AG08395 (cell line): ENCODE measurements at places on chromosomes 5 and 9.

DNA sequence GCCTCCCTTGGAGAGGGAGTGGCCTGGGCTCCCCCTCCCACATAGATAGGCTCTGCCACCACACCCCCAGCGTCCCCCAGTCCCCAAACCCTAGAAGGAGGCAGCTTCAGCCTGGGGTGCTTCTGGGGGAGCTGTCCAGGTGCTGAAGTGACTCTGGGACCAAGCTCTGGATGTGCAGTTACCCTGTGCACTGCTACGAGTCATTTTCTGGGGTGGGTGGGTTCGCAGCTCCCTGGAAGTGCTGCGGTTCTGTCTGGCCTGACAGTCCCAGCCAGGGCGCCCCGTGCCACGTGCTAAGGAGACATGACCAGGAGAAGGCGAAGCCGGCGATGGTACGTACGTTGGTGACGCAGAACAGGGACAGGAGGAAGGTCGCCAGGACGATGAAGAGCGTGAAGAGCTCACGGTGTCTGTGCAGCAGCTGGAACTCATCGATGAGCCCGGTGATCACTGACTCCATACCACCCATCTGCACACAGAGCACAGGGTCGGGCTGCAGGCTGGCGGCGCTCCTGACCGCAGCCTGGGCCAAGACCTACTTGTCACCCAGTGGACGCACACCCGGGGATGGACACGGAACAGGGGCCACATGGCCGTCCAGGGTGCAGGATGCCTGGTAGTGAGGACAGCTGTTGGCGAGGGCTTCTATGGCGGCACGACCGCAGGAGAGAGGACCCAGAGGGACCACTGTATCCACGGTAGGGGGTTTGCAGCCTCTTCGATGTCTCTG, 35.7 kb downstream of the SLC6A3 start:
- peak; percentile 35 for DNase-seq

DNA sequence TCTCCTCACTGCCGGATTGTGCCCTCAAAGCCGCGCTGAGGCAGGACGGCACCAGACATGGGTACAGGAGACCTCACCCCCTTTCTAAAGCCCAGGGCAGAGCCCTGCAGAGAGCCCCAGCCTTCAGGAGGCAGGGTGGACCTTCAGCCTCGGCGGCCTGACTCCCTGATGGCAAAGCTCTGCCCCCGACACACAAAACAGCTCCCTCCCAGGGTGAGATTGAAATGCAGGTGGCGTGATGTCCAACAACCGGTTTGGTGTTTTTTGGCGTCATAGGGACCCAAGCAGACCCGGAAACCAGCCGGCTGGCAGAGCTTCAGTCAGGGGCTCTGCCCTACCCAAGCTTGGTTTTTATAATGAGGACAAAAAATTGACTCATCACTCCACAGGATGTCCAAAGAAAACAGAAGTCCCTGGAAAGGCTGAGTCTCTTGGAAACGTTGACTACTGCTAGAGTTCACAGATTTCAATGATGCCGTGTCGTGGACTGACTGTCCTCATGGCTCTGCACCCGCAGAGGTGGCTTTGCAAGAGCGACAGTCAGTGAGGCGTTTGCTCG, 275.2 kb upstream of the IRX1 start:
- DNase-seq: peak; percentile 53

DNA sequence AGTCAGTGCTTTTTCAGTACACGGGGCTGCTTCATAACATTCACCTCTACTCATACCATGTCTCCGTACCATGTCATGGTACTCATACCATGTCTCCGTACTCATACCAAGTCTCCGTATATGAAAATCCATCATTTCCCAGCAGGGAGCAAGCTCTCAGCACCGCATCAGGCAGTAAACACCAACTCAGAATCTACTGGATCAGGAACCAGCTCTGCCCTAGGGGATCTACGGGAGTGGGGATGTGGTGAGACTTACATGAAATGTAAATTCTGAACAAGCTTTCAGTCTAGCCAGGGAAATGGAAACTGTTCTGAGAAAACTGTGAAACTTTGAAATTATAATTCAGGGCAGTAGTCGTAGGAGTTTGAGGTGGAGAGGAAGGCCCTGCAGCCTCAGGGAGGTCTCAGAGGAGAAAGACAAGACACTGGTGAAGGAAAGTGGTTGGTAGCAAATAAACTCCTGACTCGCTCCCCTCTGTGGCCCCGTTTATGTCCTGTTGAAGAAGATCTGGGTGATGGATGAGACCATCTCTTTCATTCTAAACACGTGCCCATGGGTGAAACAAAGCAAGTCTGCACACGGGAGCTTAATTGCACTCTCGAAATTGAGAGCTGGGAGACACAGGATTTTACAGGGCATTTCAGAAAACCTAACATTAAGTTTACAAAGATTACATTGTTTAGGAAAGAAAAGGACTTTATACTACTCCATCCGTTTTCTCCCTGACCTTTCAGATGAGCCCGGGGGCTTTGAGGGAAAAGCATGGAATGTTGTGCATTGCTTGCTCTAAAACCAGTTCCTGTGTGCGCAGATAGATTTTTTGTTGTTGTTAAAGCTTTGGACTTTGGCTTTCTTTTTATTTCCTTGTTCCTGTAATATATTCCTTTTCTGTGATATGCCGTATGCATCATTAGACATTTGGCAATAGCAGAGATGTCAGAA, 26.8 kb downstream of the ACTBL2 start:
- DNase-seq: no peak

GRCh38 chr9:137294091-137294680, 7.9 kb downstream of the NRARP start:
- DNase-seq: no peak

DNA sequence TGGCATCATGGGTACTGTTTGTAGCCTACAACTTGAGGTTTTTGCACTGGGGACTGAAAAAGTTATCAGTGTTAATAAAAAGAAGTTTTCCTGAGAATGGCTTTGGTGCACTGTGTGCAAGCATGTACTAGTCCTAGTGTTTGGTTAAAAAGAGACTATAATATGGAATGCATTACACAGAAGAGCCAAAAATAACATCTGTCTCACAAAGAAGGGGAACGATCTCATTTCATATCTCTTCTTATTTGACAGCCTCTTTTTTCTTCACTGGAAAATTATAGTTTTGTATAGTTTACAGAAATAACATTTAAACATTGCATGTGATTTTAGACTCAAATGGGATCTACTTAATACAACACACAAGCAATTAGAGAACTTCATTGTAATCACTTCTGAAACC, 127.0 kb upstream of the GDNF start:
- no peak for DNase-seq

DNA sequence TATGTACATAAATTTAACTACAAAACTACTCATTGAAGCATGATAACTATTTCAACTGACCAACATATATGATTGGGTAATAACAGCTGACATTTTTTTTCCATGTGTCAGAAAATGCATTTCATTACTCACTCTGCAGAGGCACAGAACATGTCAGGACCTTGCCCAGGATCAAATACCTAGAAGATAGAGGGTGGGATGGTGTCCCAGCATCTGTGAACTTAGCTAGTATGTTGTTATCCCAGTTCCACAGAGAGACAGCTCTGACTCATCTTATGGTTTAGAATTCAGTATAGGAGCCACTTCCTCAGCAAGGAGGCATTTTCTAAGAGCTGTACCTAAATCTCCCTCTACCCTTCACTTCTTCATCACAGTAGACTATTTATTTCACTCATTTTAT, 1198.6 kb upstream of the ACO1 start:
- DNase-seq: no peak

DNA sequence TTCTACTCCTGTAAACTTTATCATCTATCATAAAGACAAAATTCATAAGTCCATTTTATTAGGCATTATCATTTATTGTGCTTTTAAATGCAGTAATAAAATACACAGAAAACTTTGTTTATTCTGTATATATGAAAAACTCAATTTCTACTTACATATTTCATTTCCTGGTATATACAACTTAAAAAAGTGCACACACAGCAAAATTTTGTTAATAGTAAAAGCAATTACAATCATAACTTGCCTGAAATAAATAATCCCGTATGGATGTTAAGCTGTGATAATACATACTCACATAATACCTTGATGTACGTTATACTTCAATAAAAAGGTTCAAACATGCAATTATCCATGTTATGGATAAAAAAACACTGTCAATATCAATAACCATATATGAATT, 19.2 kb downstream of the ELL2 start:
- no peak for DNase-seq

DNA sequence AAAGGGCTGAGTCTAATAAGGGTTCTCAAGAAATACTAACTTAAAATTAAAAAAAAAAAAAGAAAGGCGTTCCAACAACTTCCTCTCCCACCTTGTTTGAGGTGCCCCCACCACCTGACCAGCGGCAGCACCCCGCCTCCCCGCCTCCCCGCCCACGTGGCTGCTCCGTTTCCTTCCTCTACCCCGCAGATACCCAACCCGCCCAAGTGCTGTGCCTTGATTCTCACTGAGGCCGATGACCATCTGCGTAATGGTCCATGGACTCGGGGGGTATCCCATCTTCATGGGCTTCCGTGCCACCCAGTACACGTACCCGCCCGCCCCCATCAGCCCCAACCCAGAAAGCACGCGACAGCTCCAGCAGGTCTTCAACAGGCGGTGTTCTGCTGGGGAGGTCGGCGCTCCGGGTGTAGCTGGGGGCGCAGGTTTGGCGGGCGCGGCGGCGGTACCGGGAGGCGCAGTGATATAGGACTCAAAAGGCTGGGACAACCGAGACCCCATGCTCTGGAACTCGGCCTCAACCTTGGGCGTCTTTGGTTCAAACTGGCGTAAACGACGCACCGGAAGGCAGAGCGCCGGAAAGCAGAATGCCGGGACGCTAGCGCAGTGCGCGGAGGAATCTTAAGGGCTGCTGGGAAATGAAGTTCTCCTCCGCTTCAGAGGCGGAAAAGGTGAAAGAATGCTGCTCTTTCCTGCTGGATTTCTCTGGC, at the start of gene DMAC1:
Gene DMAC1 (minus strand): TSS at position 545 of the 710 bp plus-strand sequence. CDS start 44 bp downstream, at position 501.
- peak; percentile 87 for DNase-seq

- no peak for DNase-seq
These were observed 32.4 kb upstream of the GAS1 start for GRCh38 chr9:86979657-86980056.

DNA sequence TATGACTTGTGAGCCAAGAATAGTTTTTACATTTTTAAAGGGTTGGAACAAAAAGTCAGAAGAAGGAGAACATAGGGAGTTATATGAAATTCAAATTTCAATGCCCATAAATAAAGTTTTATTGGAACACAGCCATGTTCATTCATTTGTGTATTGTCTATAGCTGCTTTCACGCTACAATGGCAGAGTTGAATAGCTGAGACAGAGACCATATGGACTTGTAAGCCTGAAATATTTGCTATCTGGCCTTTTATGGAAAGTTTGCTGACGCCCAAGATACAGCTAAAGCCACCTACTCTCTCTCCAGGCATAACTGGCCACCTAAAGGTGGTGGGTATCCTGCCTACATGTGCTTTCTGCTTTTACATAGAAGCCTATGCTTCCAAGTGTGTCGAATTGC, 10.9 kb downstream of the DAB2IP start:
- DNase-seq: no peak

DNA sequence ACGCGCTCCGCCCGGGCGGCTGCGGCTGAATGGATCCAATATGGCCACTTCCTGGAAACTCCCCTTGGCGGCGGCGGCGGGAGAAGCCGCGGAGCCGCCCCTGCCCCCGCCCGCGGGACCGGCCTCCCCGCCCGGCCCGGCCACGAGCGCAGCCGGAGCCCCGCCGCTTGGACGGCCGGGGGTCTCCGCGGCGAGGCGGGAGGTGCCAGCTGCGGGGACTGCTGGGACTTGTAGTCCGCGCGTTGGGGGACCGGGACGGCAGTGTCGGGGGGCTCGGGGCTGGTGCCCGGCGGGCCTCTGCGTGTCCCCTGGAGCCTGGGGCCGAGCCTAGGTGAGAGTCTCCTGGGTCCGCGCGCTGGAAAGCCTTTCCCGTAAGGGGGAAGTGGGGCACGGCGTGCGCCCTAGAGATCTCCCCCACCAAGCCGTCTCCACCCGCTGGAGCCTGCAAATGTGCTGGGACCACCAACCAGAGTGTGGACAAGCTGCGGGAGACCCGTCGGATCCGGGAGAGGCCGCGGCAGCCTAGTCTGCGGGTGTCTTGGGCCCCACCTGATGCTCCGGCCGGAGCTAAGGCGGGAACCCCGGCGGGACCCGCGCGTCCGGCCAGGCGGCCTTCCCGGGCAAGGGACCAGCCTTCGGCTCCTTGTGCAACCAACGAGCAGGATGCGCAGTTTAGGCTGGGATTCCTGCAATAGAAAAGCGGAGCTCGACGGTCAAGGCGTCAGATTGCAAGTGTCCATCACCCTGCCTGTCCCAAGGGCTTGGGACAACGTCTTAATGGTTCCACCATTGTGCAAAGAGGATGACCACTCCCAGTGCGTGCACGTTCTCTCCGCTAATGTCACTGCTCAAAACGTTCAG, at the start of gene SEPTIN8:
Gene SEPTIN8 (minus strand): TSS at position 31 of the 861 bp plus-strand sequence. CDS start 102 bp downstream, outside the sequence.
- peak; percentile 61 for DNase-seq

- peak; percentile 93 for DNase-seq
These were observed 64.7 kb downstream of the STK10 start for GRCh38 chr5:172123269-172123692.

GRCh38 chr9:942805-943580, 33.5 kb upstream of the DMRT3 start:
- no peak for DNase-seq

- DNase-seq: no peak
These were observed 420.1 kb upstream of the MEF2C start for GRCh38 chr5:89303033-89303480.

- DNase-seq: no peak
These were observed 154.0 kb downstream of the FBN2 start for GRCh38 chr5:128384068-128384467.

- DNase-seq: no peak
These were observed 23.7 kb downstream of the MAP3K1 start for GRCh38 chr5:56839062-56839461.

- DNase-seq: no peak
These were observed 3.3 kb upstream of the LSM11 start for GRCh38 chr5:157740229-157740610.

DNA sequence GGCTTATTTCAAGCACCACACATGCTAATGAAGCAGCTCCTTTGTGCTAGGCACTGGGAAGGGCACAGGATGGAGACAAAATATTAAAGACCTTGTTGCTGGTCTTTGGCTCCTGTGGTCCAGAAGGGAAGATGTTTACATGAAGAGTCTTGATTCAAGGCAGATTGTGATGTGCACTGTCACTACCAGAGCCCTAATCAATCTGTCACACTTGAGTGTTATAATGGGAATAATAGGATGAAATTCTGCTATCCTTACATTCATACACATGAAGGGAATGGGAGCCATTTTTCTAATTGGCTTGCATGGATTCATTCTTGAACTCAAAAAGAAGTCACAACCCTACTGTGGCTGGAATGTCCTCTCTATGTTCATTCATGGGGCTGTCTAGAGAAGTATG, 203.0 kb downstream of the SEC61B start:
- no peak for DNase-seq
